HS-5 (cell line): ENCODE measurements at places on chromosomes 1 and 21.

GRCh38 chr1:74611887-74612286 lies 61.7 kb downstream of the ERICH3 start:
- DNase-seq: no peak

GRCh38 chr21:46095814-46096595 lies 1.9 kb upstream of the COL6A2 start:
- DNase-seq: no peak

DNA sequence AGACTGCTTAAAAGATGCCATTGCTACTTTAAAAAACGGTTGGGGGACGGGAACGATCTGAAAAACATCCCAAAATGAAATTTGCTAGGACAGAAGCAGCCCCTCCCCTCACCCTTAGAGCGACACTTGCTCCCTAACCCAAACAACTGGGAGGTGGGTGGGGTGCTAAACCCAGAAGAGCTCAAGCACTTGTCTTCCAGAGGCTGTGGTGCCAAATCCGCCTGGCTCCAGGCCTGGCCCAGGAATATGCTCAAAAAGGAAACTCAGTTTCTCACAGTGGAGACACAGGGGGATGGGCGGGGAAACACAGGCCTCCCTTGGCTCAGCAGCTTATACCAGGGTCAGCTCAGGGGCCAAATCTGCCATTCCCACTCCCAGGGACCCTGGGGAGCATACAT lies 644 bp upstream of the PBXIP1 start:
- no peak for DNase-seq

DNA sequence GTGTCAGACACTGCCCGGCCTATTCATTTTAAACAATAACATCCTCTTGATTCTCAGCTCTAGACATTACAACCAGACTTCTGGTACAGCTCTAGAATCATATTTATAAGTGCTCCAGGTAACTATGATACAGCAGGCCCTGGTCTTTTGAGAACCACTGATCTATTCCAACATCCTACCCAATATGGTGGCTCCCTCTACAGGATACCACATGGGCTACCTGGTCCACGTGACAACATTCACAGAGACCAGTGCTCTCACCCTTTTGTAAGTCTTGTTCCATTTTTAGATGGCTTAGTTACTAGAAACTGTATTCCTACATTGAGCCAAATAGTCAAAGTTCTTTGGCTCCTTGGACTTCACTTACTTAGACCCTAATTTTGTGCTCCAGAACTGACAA lies 102.9 kb downstream of the PTPN14 start:
- DNase-seq: no peak

GRCh38 chr1:41864471-41865040 lies 54.2 kb downstream of the HIVEP3 start:
- DNase-seq: no peak

DNA sequence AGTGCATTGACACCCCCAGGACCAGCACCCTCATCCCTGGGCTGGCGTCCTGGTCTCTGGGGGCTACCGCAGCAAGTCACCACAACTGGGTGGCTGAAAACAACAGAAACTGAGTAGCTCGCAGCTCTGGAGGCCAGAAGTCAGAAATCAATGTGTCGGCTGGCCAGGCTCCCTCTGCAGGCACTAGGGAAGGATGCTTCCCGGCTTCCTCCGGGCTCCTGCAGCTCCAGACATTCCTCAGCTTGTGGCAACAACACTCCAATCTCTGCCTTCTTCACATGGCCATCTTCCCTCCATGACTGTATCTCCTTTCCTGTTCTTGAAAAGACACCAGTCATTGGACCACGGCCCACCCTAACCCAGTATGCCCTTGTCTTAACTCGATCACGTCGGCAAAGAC lies 224.2 kb downstream of the NPHP4 start:
- DNase-seq: no peak

GRCh38 chr1:160646711-160647328 lies at the start of gene SLAMF1:
Gene SLAMF1 (minus strand): TSS chr1:160647044. CDS start chr1:160646945, 99 bp downstream.
- no peak for DNase-seq

DNA sequence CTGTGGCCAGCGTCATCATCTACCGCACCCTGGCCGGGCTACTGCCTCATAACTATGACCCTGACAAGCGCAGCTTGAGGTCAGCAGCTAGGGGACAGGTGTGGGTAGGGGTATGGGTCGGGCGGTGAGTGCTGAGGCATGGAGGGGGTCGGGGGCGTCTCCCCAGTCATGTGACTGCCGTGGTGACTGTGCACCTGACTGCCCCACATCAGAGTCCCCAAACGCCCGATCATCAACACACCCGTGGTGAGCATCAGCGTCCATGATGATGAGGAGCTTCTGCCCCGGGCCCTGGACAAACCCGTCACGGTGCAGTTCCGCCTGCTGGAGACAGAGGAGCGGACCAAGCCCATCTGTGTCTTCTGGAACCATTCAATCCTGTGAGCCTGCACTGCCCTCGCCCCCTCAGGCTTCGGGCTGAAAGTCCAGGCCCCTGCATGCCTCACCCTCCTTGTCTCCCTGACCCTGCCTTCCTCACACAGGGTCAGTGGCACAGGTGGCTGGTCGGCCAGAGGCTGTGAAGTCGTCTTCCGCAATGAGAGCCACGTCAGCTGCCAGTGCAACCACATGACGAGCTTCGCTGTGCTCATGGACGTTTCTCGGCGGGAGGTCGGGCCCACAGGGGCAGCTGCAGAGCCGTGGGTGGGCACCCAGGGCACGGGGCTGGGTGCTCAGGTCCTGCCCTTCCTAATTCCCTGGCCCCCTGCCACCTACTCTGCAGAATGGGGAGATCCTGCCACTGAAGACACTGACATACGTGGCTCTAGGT lies 13.5 kb downstream of the PSRC1 start:
- DNase-seq: no peak

DNA sequence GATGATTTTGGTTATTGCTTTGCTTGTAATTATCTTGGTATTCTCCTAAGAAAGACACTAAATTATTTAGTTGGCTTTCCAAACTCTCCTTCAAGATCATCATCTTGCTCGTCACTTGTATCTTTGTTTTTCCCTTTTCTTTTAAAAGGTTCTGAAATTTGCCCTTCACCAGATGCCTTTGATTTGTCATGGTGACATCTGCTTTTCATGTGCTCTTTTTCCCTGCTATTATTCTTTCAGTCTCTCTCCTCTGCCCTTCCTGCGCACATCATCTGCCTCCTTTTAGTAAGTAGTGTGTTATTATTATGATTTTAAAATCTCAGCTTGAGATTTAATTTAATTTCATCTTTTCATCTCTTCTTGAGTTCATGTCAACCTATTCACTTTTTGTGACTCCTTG lies 92.1 kb downstream of the BACH1 start:
- DNase-seq: no peak

DNA sequence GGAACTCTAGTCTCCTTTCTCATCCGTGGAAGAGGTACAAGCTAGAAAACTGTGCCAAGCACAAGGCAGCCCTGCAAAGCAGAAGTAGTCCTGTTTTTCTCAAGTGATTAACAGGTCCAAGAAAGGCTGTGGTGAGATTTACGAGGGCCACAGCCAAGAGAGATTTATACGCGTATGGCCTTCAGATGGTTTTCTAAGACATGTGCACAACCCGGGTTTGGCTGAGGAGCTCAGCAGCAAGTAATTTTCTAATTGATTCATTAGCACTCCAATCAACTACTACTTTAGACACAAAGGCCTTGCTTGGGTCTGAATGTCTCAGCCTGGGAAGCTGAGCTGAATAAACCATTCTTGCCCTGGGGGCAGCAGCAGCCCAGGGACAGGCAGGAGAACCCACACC lies 55.8 kb downstream of the SSBP3 start:
- no peak for DNase-seq

- DNase-seq: no peak
Measured at GRCh38 chr1:150873521-150873920, 2.9 kb downstream of the ARNT start.

- DNase-seq: no peak
Measured at GRCh38 chr1:204760350-204760749, 74.8 kb upstream of the LRRN2 start.

DNA sequence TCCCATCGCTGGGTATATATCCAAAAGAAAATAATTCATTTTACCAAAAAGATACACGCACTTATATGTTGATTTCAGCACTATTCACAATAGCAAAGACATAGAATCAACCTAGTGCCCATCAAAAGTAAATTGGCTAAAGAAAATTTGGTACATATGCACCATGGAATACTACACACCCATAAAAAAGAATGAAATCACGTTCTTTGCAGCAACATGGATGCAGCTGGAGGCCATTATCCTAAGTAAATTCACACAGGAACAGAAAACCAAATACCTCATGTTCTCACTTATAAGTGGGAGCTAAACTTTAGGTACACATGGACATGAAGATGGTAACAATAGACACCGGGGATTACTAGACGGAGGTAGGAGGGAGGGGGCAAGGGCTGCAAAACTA lies 50.0 kb upstream of the ZNF644 start:
- DNase-seq: no peak

- no peak for DNase-seq
Measured at GRCh38 chr1:171245458-171246064, 2.7 kb upstream of the FMO1 start.

GRCh38 chr21:15430023-15430422 lies 299.8 kb upstream of the USP25 start:
- no peak for DNase-seq

GRCh38 chr1:2352341-2352896 lies 38.9 kb downstream of the MORN1 start:
- DNase-seq: no peak

GRCh38 chr1:199404976-199405375 lies 622.5 kb upstream of the NR5A2 start:
- DNase-seq: peak; percentile 34

DNA sequence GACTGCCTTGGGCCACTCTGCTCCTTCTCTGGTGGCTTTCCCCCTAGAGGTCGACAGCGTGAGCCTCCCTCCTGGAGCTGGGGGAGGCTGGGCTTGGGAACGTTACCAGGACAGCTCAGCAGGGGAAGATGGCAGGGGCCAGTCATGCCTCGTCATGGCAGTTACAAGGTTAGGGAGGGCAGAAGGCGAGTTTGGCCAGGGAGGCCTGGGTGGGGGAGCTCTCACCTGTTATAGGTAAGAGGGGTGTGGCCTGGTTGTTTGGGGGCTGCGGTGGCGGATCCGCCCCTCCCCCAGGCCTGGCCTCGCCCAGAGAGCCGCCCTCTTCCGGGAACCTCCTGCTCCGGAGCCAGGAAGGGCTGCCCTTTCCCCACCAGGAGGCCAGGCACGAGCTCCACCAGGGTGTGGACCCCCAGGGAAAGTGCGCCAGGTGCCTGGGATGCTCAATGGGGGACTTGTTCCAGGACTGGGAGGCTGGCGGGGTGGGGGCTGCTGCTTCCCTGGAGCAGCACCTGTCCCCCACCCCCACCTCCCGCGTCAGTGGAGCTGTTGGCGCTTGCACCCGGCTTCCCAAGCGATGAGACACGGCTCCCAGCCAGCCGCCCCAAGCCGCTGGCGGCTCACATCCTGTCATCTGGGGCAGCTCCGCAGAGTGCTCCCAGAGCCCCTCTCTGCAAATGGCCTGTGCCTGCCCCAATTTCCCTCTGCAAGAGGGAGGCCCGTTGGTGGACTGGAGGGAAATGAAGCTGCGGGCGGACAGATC lies 23.6 kb upstream of the PKP1 start:
- DNase-seq: no peak

DNA sequence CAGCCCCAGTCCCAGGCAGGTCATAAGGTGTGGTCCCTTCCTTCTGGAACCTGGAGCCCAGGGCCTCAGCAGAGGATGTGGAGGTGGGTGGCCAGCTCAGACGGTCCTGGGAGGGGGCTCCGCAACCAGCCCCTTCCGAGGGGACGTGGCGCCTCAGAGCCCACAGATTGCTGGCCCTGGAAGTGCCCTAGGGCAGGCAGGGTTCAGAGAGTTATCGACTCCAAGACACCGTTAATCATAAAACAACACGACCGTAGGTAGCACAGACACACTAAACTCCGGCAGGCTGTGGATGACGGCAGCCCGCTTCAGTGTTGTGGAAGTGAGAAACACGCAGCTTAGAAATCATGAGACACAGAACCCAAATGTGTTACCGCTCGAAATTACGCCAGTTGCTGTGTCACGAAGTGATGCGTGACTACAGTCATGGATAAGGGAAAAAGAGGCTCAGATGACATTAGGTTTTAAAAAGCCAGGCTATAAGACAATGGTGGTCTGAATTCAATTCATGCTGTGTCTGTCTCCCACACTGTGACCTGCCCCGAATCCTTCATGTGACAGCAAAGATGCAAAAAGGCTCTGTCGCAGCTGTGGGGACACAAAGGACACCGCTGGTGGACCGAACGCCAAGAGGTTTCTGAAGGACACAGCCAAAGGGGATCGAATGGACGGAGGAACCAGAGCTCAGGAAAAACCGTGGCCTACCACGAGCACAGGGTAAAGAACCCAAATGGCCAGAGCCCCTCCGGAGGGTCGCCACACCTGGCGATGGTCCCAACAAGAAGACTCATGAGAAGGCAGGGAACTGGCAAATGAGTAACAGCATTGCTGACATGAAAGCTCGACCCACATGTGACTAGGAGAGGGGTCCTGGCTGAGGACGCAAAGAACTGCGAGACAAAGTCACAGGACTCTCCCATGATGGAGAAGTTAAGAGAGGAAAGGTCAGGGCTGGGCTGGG lies 1.7 kb upstream of the SUMO3 start:
- DNase-seq: no peak

GRCh38 chr1:36137776-36138175 lies 11.5 kb downstream of the TRAPPC3 start:
- DNase-seq: no peak

GRCh38 chr21:35840197-35840799 lies 220.0 kb downstream of the SETD4 start:
- peak; percentile 60 for DNase-seq

GRCh38 chr1:14371771-14372497 lies 226.6 kb upstream of the KAZN start:
- DNase-seq: peak; percentile 65

DNA sequence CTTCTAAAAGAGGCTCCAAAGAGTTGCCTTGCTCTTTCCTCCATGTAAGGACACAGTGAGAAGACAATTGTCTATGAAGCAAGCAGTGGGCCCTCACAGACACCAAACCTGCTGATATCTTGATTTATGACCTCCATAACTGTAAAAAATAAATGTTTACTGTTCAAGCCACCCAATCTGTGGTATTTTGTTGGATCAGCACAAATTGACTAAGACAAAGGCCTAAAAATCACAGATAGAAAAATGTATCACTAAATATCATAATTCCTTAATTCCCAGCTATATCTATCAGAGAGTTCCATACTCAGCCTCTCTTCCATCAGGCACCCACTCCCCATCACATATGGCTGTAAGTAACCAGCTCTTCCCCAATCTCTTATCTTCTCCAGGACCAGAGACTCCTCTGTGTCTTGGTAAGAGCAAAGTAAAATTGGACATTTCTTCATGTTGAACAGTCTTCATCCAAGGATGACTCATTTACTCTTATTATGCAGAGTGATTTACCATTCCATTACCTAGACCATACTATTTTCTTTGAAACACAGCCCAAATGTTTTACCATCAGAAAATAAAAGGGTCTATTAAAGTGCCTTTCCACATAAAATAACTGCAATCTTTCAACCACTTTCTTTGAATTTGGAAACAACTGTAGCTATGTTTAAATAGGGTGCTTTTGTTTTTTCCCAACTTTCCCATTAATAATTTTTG lies 503.6 kb downstream of the MRPL39 start:
- no peak for DNase-seq

DNA sequence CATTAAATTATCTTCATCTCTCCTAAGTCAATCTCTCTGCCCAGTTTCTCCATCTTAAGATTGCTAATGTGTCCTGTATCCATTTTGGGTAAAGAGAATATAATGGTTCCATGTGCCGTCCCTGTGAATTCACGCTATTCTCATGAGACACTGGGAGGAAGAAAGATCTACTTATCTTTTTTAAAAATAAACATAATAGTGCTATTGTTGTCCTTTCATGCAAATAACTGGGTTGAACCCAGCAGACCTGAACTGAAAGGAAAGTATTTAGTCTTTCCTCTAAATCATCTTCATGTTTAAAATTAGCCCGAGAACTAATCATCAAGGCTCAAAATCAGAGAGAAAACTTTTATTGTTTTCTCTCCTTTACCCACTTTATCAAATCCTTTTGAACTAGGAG lies 22.4 kb downstream of the SLAMF1 start:
- DNase-seq: no peak
